CD4-positive, alpha-beta T cell treated with Interleukin-12 subunit alpha and Interleukin-12 subunit beta, for 1 hour (primary cell): ENCODE measurements at places on chromosomes 1 and 21.

DNA sequence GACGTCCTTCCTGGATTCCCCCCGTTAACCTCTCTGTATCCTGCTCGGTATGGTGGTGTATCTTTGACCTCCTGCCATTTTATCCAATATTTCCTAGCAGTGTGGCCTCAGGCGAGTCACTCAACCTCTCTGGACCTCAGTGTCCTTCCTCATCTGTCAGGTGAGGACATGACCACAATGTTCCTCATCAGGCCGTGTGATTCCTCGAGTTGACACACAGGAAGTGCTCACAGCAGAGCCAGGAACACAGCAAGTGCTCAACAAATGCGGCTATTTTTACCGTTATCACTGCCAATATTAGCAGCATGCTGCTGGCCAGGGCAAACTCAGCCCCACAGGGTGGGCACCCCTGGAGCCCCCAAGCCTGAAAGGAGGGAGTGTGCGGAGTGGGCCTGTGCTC lies 450.2 kb downstream of the KIF26B start:
- DNase-seq = no peak

DNA sequence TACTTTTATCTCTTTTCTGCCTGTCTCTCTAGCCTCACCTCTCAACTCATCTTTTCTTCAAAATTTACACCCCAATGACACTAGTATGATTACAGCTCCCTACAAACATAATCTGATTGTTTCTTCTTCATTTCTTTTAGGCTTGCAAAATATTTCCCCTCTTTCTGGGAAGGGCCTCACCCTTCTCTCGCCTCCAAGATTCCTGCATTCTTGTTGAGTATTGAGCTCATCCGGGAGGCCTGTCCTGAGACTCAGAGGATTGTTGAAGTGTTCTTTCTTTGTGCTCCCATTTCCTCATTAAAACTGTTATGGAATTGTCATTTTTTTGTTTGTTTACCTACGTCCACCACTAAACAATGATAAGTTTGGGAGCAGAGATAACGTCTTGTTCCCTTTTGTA lies 99.1 kb upstream of the CHRM3 start:
- DNase-seq = no peak

- DNase-seq = no peak
Observed at GRCh38 chr1:54365398-54365797, 40.8 kb downstream of the SSBP3 start.

DNA sequence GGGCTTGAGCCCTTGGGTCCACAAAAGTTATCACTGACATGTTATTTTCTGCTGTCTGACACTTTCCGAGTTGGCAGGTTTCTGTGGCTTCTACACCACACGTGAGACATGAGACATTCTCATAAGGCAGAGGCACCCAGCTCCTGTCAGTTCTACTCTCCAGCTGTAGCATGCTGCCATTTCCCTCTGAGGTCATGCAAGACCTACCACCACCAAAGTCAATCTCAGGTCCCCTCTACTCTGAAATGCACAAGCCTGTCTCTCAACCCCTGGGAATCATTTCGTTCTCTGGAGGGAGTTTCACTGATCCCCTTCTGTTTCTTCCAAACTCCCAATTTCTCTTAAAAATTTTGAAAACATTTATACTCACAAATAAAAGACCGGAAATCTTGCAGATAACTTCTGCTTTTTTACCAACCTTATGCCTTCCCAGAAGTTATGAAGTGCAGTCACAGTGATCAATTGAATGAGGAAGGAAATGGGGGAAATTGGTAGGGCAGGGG lies 39.5 kb upstream of the CR2 start:
- no peak for DNase-seq
